ENCODE measurements at places on chromosomes 12 and 14.

DNA sequence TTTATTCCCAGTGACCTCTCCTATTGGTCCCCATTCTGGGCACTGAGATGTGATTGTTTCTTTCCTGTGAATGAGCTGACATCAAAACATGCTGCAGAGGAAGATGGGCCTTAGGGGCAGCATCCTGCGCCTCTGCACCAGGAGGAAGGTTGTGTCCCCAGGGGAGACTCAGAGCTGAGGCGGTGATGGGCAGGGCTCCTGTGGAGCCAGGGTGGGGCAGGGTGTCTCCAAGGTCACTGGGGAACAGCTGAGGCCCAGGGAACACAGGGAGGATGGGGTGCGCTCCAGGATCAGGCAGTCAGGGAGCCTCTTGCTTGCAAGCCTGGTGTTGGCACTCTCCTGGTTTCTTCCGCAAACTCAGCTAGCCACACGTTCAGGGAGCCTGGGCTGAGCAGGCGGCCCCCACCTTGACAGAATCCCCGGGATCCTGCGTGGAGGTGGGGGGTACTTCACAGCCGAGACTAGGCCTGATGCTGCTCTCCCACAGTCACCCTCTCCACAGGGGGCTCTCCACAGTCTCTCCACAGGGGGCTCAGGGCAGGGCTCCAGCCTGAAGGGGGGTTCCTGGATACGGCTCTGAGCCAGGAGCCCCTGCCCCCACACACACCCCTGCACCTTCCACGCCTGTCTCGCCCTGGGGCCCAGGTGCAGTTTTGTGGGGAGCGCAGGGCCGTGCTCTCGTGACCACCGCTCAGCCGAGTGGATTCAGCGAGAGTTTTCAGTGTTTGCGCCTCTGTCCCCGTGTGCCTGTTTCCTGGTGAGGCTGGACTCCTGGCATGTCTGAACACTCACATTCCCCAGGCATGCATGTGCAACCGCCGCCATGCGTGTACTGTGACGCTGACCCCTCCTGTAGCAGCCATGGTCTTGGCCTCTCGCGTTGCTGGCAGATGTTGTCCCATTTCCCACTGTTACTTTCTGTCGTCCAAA lies 264.7 kb downstream of the SEC23A start:
- no peak for DNase-seq

- peak; percentile 75 for DNase-seq
Observed at GRCh38 chr12:9750276-9751203, 10.2 kb downstream of the CD69 start.

DNA sequence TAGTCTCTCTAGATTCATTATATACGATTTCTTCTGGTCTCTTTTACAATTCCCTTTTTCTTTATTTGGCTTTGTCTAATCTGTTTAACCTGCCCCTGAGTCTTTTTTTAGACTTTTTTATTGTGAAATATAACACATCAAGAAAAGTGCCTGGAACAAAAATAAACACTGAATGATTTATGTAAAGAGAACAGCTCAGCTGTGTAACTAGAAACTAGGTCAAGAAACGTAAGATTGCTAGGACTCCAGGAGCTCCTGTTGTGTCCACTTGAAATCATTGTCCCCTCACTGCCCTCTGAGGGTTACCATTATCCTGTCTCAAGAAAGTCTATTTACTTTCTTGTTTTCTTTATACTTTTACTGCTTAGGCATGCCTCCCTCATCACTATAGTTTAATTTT lies 23.1 kb downstream of the EXD2 start:
- DNase-seq, result no peak

GRCh38 chr12:127233016-127233415 lies 1034.0 kb upstream of the TMEM132C start:
- DNase-seq, result no peak

GRCh38 chr14:50920482-50921230 lies 23.6 kb downstream of the PYGL start:
- DNase-seq, result peak; percentile 89

- DNase-seq, result no peak
Observed at GRCh38 chr12:123075087-123075645, 75.7 kb downstream of the PITPNM2 start.

DNA sequence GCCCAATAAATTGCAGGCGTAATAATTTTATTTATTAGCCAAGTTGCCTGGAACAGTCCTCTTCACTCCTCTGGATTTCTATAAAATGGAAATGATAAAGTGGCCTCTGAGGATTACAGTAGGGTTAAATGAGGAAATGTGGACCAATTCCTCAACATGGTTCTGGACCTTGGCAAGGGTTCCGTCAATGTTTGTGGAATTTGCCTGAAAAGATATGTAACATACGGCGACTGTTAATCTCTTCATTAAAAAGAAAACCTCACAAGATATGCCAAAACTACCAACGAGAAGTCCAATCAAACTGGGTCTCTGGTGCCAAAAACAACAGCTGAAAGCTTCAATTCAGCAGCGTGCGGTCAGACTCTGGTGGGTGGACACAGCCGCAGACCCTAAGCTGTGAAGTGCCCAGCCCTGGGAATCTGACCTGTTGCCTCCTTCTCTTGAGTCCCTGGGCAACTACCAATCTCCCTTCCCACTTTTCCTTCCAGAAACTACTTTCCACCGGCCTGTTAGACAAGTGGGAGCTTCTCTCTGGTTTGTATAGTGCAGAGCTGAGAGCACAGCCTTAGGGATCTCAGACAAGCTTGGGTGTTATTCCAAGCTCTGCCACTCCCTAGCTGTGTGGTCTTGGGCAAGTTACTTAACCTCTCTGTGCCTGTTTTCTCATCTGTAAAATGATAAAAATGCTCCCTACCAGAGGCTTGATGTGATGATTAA lies 190.5 kb upstream of the GSC start:
- DNase-seq, result peak; percentile 80

DNA sequence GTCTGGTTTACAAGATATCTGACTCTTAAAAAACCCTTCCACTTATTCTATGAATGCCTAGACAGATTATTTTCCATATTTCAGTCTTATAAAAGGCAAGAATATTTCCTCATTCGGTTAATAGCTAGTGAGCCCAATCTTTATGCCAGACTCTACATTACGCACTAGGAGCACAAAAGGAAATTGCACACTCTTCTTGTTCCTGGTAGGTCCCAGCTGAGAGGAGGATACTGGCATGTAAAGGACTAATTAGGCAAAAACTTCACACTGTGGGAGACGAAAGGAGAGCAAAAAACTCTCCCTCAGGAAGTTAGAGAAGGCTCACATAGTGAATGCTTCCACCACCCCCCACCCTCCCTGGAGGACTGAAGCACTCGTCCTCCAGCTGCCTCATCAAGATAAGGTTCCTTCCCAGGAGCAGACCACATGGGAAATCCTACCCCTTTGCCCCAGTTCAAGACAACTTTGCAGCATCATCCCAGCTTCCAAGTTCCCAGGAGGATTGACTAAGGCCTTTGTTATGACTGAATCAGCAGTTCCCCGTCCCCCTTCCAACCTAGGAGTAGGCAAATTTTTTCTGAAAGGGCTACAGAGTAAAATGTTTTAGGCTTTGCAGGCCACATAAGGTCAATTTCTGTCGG lies 14.5 kb downstream of the CAPZA3 start:
- DNase-seq, result peak; percentile 61

DNA sequence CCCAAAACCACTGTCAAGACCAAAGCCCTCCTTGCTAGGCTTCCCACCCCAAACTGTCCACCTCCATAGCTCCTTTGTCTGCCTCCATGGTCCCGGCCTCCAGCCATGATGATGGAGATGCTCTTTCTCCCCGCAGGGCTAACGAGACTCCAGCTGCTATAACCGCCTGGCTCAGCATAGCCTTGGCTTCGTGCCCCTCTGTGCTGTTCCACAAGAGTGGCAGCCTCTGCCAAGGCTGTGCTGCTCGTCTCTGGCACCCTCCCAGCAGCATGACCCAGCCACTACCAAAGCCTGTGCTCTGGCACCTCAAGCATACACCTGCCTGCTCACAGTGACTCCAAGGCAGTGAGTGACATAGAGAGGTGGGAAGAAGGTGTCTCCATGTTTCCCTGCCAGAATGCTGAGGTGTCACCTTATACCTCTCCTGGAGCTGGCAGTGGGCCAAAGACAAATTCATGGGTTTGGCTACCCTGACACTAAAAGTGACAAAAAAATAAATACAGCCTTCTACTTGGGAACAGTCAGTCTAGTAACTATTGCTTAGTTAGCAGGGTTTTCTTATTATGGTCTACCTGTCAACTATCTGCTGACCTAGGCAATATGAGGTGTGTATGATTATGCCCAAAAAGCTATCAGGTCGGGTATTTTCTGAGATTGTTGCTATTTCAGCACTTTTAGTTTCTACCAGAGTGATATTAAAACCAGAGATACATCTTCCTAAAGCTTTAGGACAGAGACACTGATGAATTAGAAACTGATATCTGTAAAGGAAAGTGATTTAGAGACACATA lies 16.1 kb upstream of the KRT73 start:
- DNase-seq, result no peak
